ENCODE measurements at places on chromosomes 13 and 19.

DNA sequence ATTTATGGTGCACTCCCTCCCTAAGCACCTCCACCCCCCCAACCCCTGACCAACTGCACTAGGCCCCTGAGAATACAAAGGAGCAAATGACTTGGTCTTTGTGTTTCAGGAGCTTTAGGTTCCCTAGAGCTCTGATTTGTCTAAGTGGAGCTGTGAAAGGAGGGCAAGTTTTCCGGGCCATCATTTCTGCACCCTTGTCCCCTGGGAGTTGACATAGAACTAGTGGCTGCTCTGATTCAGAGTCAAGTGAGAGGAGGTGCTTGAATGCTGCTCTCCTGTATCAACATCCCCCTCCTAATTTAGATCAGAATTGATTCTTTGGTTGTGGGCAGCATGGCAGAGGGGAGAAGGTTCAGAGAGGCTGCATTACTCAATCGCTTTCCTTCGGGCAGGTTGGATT, 391.6 kb downstream of the KCNRG start:
- no peak for DNase-seq

GRCh38 chr19:1450735-1451731, 1.1 kb downstream of the APC2 start:
- DNase-seq, result no peak

- no peak for DNase-seq
Measured at GRCh38 chr13:45751885-45752284, 49.8 kb downstream of the CBY2 start.

DNA sequence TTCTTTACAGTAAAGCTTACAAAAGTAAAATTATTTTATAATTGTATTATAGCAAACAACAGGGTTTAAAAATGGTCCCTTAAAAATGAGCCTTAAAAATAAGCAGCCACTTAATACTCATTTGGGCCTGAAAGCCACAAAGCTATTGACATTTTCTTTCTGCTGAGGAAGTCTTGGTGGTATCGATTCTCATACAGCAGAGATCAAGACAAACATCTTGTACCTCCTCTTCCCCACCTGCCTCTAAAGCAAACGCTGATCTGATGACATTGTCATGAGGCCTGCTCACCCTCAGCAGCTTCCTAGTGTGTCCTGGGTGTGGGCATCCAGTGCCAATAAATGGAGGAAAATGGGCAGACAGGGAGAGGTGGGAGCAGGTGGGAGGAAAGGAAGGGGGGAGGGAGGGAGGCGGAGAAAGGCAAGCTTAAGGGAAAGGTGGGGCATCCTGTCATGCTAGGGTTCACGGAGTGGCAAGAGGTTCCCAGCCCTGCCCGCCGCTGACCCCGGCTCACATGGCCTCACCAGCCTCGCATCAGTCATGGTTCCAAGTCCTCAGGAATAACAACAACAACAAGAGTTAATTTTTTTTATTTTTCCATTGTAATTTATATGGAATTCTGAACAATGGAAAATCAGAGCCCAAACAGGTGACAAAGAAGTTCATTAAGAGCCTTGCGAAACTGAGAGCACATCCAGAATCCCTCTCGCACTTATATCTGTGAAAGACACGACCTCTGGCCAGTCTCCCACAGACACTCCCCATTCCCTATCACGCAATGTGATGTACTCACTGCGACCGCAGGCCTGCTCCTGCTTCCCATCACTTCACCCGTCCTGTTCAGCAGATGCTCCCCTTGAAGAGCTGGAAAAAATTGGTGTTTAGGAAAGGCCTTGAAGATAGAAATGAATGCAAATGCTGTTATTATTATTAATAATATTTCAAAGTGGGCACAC, 15.1 kb upstream of the ATP11A start:
- no peak for DNase-seq

GRCh38 chr19:44072543-44073401, 813 bp downstream of the ZNF284 start:
- DNase-seq, result no peak

DNA sequence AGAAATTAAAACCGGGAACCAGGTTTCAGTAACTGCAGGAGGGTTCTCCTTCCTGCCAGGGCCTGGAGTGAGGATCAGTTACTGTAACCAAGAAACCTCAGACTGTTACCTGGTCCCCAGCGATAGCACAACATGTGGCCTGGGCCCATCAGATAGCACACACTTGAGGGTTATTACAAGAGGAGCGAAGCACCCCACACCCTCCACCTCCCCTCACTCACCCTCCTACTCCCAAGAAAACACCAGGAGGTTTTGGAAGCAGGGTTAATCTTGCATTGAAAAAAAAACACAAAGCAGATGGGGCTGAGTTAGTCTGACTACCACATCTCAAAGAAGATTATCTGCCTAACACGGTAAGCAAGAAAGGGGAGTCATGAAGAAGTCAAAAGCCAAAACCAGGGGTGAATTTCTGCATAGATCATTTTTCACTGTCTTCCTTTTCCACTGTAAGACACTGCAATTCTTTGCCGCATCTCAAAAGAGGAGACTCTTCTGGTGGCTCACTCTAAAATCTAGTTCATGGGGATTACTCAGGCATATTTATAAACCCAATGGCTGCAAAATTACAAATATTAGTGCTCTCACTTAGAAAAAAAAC, 75.9 kb upstream of the DOCK9 start:
- DNase-seq, result no peak

- DNase-seq, result no peak
Measured at GRCh38 chr13:46864941-46865340, 31.9 kb downstream of the HTR2A start.

GRCh38 chr13:39688278-39688677, 32.8 kb downstream of the COG6 start:
- DNase-seq, result no peak

DNA sequence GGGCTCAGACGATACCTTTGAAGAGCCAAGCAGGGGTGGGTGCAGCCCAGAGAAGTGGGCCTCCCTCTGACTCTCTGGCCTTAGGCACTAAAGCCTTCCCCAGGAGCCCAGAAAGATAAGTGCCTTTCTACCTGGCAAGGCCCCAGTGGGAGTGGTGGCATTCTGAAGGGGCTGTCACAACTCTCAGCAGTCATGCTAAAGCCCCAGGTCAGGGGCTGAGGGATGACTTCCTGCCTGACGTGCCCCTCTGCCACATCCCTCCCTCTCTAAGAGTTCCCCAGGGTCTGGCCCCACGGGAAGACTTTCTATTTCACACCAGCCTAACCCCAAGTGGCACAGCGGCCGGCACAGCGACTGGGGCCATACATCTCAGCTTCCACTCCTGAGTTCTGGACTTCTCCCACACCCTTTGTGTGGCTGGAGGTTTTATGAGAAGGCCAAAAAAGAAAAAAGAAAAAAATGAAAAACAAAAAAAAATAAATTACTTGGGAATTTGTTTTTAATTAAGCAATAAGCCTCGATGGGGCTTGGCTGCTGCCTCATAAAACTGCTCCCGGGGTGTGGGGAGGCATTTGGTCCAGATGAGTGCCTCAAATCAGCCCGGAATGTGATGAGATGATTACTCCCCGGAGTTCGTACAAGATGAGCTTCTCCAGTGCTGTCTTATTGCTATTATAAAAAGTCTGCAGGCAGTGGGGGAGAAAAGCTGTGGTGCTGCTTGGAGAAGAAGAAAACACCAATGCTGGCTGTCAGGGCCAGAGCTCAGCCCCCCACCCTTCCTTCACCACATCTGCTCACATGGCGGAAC, 28.5 kb upstream of the PLEKHF1 start:
- no peak for DNase-seq

DNA sequence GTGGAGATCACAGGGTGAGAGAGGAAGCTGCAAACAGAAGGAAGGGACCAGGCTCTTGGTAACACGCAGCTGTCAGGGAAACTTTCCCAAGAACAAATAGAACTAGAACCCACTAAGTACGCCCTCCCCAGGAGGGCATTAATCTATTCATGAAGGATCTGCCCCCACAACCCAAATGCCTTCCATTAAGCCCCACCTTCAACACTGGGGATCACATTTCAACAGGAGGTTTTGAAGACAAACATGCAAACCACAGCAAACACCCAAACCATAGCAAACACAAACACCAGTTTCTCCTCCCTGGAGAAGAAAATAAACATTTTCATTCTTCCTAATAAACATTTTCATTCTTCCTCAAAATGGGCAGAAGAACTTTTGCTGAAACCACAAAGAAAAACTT, 329.6 kb downstream of the EFNB2 start:
- no peak for DNase-seq

DNA sequence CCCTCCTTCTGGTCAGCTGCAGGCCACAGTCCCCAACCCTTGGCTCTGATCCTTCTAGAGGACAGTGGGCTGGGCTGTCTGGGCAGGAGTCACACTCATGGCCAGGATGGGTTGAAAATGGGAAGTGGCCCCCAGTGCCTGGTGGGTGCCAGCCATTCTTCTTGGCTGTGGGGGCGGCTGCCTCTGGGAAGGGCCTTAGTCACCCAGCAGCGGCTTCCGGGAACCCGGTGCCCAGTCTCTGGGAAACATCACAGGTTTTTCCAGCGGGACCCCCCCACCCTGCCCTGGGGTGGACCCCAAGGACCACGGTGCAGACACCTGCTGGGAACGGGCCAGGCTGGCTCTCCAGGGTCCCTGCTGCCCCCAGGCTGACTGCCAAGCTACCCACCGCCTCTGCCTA, 27.3 kb upstream of the SLC7A10 start:
- DNase-seq, result no peak

DNA sequence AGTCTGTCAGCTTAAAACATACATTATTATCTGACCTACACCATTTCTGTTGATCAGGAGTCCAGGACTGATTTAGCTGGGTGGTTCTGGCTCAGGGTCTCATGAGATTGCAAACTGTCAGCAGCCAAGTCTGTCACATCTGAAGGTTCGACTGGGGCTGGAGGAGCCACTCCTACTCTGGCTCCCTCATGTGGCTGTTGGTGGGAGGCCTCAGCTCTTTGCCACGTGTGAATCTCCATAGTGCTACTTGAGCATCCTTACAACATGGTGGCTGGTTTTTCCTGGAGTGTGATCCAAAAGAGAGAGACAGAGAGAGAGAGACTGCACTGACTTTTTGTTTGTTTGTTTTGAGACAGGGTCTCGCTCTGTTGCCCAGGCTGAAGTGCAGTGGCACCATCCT, 63.6 kb upstream of the NFIC start:
- DNase-seq, result no peak

DNA sequence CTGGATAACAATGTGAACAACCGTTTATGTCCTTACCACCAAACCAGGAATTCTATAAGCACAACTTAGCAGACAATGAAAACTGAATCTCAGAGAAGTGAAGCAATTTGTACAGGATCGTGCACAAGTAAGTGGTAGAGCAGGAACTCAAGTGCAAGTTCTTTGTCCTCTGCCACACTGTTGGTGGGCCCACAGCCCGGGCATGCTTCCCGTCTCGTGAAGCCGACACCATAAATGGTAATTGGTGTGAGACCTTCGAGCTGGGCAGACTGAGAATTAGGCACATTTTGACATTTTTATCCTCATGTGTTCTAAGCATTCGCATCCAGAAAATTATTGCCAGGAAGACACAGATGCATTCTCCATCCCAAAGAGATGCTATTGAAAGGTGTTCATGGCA, 27.9 kb upstream of the FLT1 start:
- no peak for DNase-seq

DNA sequence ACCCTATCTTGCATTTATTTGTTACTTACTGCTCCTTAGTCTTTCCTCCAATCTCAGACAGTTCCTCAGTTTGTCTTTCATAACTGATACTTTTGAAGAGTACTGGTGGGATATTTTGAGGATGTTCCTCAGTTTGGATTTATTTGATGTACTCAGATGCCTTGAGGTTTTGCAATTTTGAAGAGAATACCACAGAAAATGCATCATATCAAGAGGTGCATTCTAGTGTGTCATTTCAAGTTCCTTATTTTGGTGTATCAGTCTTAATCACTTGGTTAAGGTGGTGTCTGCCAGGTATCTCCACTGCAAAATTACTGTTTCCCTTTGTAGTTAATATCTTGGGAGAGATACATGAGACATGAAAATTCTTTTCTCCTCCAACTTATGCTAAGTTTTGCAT, 75.1 kb downstream of the URI1 start:
- no peak for DNase-seq

- DNase-seq, result no peak
Measured at GRCh38 chr13:26112843-26113242, 61.0 kb upstream of the SHISA2 start.

- peak; percentile 62 for DNase-seq
Measured at GRCh38 chr19:2607712-2608601, 94.5 kb downstream of the GNG7 start.

- no peak for DNase-seq
Measured at GRCh38 chr13:111159362-111160320, 44.5 kb downstream of the ARHGEF7 start.

GRCh38 chr13:20359335-20359734, 127.2 kb upstream of the GJB6 start:
- DNase-seq, result no peak

DNA sequence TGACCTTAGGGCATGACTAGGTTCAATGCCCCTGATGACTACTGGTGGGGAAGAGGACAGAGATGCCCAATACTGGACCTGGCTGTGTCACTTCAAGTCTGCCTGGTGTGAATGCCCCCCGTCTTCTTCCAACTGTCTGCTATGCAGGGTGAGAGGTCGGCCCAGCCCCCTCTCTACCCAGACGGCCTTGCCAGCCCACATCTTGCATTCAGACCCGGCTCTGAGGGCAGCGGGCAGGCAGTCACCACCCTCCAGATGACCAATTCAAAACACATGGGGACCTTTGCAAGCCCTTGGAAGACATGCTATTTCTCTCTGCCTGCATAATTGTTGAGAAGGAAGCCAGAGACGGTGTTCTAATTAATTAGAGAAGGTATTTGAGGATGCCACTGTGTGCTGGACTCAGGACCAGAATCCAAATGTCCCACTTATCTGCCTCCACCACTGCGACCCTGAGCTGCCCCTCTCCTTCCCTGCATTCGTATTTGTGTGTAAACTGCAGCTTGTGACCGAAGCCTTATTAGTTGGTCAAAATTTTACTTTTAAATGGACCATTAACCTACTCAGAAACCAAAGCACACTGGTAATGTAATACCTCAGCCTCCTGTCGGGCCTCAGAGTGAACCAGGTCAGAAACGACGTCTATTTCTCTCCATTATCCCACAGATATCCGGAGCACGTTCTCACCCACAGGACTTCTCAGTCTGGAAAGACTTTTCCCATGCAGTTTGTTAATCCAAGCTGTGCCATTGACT, 407.0 kb downstream of the ZNF536 start:
- no peak for DNase-seq

GRCh38 chr13:33276570-33276969, 9.0 kb downstream of the STARD13 start:
- no peak for DNase-seq

- DNase-seq, result no peak
Measured at GRCh38 chr13:20740021-20740420, 33.7 kb downstream of the EEF1AKMT1 start.

DNA sequence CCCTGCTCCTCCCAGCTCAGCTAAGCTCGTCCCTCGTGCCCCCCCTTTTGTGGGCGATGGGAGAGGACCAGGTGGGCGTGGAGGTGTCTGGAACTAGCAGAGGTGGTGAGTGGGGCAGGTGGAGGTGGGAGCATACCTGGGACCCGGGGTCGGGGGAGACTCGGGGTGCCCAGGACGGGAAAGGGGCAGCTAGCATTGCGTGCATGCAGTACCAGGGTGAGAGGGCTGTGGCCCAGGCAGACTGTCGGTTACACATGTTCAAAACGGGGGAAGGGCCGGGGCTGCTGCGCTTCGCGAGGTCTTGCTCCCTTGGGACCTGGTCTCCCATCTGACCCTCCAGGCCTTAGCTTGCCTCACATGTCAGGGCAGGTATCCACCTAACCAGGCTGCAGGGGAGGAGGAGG, 9.1 kb downstream of the TLE5 start:
- no peak for DNase-seq

- no peak for DNase-seq
Measured at GRCh38 chr19:5177745-5178450, 162.7 kb downstream of the PTPRS start.

GRCh38 chr19:48510421-48511268, 990 bp downstream of the LMTK3 start:
- DNase-seq, result peak; percentile 73

Data from activated CD4-positive, alpha-beta T cell treated with anti-CD3 and anti-CD28 coated beads, Interleukin-2, amount 50 U/mL, for 24 hours (primary cell).